ENCODE measurements at places on chromosomes 5 and 9. TPM values are rescaled to one million over a fixed set of nuclear protein-coding genes. Genes with fewer than 3 reads are reported as not detected.

Gene BHMT2
- total RNA-seq, result 0.45 TPM

Gene PCDHA9
- total RNA-seq, result not detected

Gene SV2C
- not detected for total RNA-seq

Gene RGS7BP
- total RNA-seq, result not detected

Gene FRMD3
- total RNA-seq, result 19.3 TPM

Gene NDUFS4
- total RNA-seq, result 78.8 TPM

Gene ANKRD31
- not detected for total RNA-seq

Gene LNPEP
- 29.5 TPM for total RNA-seq

Gene IL4
- total RNA-seq, result not detected

Gene IL5
- not detected for total RNA-seq

DNA sequence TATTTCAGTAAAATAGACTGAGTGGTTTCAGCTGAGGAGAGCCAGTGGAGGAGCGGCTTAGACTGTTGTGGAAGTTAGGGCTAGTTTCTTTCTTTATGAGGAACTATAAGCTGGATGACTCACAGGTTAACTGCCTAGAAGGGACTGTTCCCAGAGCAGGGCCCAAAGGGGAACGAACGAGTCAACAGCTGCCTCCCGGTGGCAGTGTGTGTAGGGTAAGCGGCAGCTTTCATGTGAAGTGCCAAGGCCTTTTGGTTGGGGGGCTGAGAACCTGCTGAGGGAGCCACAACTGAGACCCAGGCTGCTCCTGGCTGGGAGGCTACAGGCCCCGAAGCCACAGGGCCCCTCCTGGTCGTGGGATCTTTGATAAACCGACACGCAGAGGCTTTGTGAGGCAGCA lies 7.0 kb downstream of the SQSTM1 start:
- DNase-seq, result peak; percentile 80

DNA sequence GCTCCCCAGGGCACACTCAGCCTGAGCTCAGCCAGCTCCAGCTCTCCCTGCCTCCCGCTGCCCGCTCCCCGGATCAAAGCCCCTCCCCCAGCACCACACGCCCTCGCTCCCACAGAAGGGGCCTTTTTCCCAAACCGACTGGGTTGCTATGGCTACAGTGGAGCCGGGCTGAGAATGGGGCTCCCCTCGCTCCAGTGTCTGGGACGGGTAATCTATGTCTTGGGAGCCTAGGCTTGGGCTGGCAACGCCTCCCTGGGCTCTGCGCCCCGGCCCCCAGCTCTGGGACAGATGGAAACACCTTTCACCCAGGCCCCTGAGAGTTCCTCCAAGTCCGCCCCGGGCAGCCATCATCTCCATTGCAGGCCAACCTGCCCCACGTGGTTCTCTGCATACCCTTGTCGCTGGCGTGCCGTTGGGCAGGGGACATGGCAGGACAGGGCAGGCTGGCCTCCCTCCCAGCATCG lies 29.6 kb downstream of the NOTCH1 start:
- no peak for DNase-seq

DNA sequence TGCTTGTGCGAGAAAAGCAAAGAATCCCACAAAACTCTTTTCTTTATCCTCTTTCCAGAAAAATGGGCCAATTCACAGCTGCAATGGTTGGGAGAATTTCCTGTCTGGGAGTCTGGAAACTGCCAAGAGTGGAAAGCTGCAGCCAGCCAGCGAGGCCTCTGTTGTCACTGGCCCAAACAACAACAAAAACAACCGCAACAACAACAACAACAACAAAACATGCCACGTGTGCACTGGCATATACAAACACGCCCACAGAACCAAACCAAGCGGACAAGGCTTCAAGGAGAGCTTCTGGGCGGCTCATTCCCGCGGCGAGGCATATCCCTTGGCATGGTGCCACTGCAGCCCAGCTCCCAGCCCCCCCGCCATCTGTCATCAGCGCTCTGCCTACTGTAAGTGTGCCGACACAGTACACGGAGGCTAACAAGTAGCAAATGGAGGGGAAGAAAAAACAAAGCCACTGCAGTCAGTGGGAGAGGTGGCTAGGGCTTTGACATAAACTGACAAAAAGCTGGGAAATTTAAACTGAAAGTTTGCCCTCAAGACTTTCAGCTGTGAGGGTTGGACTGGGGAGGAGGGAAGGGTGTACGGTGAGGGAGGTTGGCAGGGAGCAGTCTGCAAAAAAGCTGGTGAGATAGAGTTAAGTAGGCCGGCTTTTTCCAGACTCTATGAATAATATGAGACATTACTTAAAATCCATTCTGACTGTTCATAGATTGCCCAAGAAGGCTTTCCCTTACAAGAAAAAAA lies 165.0 kb upstream of the ZNF462 start:
- DNase-seq, result peak; percentile 80

DNA sequence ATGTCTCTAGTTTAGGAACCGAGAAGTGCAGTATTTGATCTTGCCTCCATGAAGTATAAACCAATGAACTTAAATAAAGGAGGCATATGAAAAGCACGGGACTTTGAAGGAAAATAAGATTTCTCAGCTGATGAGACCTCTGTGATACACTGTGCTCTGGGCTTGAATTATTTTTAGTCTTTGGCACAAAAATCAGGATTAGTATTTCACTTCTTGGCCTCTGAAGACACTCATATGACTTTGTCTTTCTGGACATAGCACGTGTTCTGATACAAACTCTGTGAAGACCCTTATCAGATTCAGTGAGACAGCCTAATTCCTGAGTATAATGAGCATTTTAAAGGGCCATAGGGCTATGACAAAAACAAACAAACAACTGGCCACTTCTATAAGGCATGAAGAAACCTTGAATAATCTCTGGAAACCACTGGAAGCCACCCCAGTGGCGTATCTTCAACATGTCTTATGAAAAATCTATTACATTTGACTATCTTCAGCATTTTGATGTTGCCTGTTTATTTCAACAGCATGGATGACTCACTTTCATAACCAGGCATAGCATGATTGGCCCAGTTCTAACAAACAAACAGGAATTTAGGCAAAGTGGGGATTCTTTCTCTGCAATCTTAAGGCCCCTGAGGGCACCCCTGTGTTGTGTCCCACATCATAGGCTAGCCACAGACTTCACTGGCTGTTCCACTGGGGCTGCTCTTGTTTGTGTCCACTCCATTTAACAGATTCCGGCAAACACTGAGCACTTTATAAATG lies 90.3 kb upstream of the ZNF462 start:
- peak; percentile 40 for DNase-seq

- DNase-seq, result peak; percentile 31
These were observed 2.4 kb upstream of the STC2 start for GRCh38 chr5:173330338-173331206.

GRCh38 chr9:34334337-34334824 lies 5.0 kb downstream of the NUDT2 start:
- no peak for DNase-seq

DNA sequence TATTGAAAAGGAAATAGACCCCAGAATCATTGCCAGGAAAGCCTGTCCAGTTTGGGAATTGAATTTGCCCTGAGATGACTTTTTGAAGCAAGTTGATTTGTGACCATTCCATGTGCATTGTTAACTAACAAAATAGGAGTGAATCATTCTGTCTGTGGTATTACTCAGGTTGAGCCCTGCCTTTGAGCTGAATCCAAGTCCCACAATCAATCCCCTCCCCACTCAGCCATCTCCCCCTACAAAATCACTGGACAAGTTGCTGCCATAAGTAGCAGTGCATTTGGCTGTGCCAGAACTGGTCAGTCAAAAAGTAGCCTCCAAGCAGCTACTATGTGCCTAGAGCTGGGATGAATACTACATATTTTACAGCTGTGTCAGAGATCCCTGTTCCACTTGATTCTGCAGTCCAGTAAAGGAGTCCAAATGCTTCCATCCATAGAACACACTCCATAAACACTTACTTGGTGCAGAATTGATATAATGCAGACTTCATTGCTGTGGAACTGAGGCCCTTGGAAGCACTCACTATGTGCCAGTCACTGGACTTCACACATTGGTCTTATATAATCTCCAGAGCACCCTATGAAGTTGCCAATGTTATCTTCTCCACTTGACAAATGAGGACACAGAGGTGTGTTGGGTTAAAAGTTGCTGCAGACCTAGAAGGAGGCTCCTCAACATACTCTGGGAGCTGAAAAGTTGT lies 96.1 kb downstream of the ZNF462 start:
- DNase-seq, result peak; percentile 52

DNA sequence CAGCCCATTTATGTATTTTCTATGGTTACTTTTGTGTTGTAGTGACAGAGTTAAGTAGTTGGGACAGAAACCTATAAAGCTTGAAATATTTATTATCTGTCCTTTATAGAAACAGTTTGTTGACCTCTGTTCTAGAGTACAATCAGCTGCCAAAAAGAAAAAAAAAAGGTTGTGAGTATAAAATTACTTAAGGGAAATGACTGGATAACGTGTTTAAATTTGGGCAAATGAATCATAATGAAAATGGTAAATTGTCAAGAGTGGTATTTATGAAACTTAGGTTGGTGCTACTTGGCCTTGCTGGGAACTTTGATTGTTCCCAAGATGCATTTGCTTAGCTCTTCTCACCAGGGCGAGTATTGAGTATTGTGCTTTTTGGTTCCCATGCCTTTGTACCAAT lies 70.2 kb upstream of the IL6ST start:
- DNase-seq, result peak; percentile 16

- DNase-seq, result no peak
These were observed 155.9 kb downstream of the TTLL11 start for GRCh38 chr9:121937240-121937639.

- peak; percentile 28 for DNase-seq
These were observed at the start of gene FAM169A for GRCh38 chr5:74865804-74866595. Gene FAM169A (minus strand): TSS chr5:74866387. CDS start chr5:74841676, 24,711 bp downstream.

- peak; percentile 31 for DNase-seq
These were observed 36.8 kb downstream of the FGD3 start for GRCh38 chr9:92983984-92984589.

- DNase-seq, result no peak
These were observed 39.5 kb upstream of the GRHPR start for GRCh38 chr9:37382982-37383357.

DNA sequence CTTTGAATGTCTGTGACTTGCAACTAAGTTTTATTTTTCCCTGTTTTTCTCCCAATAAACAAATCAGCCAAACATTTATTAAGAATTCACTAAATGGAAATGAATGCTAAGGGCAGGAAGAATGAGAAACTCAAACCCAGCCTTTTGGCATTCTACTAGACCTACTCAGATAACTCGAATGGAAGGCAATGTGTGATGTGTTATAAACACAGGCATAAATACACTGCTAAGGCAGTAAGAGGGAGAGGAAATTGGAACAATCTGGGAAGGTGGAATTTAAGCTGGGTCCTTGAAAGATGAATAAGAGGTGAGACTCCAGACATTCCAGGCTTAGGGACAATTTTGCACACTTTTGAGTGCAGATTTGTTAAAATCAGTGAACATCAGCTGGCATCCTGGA lies 34.7 kb downstream of the MARCHF3 start:
- no peak for DNase-seq

- DNase-seq, result peak; percentile 49
These were observed 63.6 kb downstream of the CCDC192 start for GRCh38 chr5:127766676-127767335.

GRCh38 chr9:93955111-93955980 lies at the start of gene BARX1:
Gene BARX1 (minus strand): TSS chr9:93955355. CDS start chr9:93955146, 209 bp downstream.
- no peak for DNase-seq

DNA sequence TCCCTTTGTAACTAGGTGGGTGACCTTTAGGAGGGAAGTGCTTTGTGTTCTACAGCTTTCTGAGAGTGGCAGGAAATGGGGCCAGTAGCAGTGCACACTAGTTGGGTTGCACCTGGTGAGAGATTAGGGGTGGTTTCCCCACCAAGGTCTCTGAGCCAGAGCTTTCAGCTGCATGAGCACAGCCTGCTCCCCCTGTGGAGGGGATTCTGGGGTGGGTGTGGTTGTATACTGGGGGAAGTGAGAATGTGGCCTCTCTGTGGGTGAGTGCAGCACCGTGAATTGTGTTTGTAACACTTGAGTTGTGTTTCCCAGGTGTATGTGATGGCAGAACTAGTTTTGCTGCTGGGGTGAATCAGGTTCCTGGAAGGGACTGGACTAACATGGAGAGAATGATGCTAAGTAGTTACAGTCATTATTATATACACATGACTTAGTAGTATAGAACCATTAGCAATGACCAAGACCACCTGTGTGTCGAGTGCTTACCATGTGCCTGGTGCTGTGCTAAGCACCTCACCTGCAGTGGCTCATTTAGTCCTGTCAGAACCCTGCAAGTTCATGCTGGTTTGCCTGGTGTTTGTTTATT lies 11.8 kb upstream of the CXXC5 start:
- DNase-seq, result no peak

- peak; percentile 97 for DNase-seq
These were observed 67.7 kb downstream of the MEGF10 start for GRCh38 chr5:127358284-127358683.

DNA sequence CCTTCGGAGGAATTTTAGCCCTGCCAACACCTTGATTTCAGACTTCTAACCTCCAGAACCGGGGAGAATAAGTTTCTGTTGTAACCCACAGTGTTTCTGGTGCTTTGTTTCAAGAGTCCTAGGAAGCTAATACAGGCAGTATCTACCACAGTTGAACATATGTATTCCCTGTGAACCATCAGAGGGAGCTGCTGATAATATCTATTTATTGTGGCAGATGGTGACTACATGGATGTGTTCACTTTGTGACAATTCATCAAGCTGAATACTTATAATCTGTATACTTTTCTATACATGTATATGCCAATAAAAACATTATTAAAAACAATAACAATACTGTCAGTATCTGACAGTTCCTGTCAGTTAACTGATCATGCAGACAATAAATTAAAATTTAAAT lies 137.2 kb upstream of the GNA14 start:
- no peak for DNase-seq

- DNase-seq, result no peak
These were observed 49.0 kb downstream of the SECISBP2 start for GRCh38 chr9:89367281-89367680.

GRCh38 chr5:159630545-159630944 lies 285.7 kb upstream of the ADRA1B start:
- no peak for DNase-seq

DNA sequence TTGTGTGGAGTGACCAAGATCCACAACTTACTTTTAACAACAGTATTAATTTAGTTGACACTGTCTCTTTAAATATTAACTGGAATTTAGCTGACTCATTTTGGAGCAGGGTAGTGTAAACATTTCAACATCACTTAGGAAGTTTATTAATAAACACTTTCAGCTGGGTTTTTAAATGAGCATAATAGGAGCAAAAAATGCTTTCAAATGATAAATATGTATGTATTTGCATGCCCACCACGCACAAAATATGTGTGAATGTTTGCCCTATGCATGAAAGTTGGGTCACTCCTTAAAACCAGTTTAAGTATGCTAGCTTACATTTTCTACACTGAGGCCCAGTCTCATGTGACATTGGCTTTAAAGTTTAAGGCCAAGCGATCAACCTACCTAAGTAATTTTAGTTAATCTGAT lies 2.9 kb downstream of the ZFAND5 start:
- peak; percentile 25 for DNase-seq

DNA sequence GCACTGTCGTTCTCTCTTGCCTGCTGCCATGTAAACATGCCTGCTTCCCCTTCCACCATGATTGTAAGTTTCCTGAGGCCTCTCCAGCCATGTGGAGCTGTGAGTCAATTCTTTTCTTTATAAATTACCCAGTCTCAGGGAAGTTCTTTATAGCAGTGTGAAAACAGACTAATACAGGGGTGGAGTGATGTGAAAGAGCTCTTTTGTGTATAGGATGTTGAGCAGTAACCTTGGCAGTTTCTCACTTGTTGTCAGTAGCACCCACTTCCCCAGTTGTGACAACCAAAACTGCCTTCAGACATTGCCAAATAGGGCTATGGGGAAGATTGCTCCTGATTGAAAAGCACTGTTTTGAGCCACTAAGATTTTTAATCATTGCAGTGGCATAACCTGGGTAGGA lies 552.2 kb upstream of the ZNF462 start:
- DNase-seq, result no peak

GRCh38 chr9:92968081-92968480 lies 20.8 kb downstream of the FGD3 start:
- DNase-seq, result no peak

GRCh38 chr5:15991586-15991985 lies 188.0 kb downstream of the MARCHF11 start:
- no peak for DNase-seq

Data from LHCN-M2 (cell line).